ENCODE measurements at places on chromosomes 1 and 21.
A peak's percentile ranks its signal among the peaks of the same experiment; 100 is the strongest.

GRCh38 chr1:22096463-22096862, 44.0 kb downstream of the CDC42 start:
- no peak for DNase-seq

- no peak for DNase-seq
These were observed 307.0 kb downstream of the NFIA start for GRCh38 chr1:61389194-61389925.

GRCh38 chr1:62288662-62289061, 30.6 kb downstream of the KANK4 start:
- no peak for DNase-seq

- no peak for DNase-seq
These were observed 93.8 kb upstream of the COL6A1 start for GRCh38 chr21:45887788-45888187.

DNA sequence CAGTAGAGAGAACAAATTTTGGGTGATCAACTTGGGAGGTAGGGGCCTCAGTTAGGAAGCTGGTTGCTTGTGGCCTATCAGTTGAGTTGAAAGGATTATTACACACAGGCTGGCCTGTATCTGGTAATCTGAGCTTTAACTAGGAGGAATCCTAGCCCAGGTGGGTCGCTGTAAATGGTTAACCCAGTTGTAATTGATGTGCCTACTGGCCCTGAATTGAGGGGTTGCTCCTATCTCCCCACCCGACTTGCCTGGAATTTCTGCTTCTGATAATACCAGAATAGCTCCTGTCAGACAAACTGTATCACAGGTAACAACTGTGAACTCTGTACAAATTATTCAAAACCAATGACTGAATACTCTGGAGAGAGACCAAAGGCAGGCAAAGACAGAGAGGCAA, 210.4 kb upstream of the RUNX1 start:
- DNase-seq, result no peak

DNA sequence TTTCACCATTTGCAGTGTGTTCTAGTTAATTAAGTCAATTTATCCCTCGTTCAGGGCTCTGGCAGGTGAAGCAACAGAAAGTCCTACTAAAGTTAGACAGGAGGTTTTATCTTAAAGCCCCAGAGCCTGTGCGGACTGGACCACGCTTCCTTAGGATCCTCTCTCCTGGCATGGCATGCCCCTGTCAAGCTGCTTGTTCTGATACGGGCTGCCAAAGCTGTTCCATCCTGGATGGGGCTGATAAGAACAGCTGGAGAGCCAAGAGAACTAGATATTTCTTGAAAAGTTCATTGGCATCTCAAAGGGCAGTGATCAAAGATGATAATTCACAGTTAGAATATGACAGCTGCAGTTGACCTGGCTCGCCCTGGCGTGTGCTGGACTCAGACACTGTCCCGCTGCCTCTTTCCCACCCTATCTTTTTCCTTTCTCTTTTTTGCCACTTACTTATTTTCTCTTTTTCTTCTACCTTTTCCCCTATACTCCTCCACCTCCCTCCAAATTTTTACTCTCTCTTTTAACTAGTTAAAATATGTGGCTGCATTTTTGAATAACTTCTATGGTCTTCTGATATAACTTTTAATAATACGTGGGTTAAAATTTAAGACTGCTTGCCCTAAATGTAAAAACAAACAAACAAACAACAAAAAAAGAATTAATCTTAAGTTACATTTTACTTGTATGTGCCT, 96.7 kb downstream of the ABCA4 start:
- DNase-seq, result no peak

DNA sequence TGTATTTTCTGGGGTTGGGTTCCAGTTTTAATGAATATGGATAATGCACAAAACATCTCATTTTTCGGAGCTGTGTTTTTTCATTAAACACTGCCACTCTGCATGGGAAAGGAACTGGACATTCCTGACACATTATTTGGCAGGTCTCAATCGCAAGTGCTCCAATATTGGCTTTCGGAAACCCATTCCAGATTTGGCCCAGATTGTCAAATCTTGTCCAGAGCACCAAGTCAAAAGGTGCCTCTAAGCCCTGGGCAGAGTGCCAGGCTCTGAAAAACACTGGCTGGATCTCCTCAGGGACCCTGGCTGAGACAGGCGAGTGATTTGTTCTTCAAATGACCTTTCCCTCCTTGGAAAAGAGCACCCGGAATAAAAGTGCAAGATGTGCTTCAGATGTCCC, 68.4 kb upstream of the MRPS6 start:
- no peak for DNase-seq

DNA sequence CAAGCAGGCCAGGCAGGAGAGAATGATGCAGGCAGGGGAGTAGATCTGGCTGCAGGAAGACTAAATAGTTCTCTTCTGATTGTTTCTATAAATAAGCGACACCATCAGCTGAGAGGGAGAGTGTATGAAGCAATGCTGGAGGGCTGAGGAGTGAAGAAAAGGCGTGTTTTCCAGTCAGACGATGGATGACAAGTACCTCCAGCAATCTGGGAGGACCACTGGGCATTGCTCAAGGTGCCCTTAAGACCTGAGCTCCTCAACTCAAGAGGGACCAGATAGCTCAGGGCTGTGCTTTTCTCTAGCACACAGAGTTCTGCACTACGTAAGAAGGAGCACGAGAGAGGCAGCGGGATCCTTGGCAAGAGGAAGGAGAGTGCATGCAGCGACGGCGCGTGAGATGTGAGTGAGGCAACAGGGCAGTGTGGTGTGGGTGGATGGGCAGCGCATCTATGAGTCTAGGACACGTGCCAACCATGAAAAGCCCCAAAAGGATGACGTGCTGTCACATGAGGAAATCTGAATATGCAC, 36.0 kb downstream of the PABPC4 start:
- DNase-seq, result no peak

GRCh38 chr1:2785631-2786328, 15.7 kb downstream of the TTC34 start:
- DNase-seq, result no peak

- no peak for DNase-seq
These were observed 6.1 kb upstream of the DDX20 start for GRCh38 chr1:111749628-111750027.

- no peak for DNase-seq
These were observed 1.0 kb upstream of the DMRTA2 start for GRCh38 chr1:50424045-50424883.

GRCh38 chr21:15966651-15967050, 236.9 kb downstream of the USP25 start:
- no peak for DNase-seq

- DNase-seq, result no peak
These were observed 8.3 kb downstream of the FAM229A start for GRCh38 chr1:32353886-32354570.

- peak; percentile 89 for DNase-seq
These were observed 41.2 kb upstream of the USH2A start for GRCh38 chr1:216464489-216464888.

DNA sequence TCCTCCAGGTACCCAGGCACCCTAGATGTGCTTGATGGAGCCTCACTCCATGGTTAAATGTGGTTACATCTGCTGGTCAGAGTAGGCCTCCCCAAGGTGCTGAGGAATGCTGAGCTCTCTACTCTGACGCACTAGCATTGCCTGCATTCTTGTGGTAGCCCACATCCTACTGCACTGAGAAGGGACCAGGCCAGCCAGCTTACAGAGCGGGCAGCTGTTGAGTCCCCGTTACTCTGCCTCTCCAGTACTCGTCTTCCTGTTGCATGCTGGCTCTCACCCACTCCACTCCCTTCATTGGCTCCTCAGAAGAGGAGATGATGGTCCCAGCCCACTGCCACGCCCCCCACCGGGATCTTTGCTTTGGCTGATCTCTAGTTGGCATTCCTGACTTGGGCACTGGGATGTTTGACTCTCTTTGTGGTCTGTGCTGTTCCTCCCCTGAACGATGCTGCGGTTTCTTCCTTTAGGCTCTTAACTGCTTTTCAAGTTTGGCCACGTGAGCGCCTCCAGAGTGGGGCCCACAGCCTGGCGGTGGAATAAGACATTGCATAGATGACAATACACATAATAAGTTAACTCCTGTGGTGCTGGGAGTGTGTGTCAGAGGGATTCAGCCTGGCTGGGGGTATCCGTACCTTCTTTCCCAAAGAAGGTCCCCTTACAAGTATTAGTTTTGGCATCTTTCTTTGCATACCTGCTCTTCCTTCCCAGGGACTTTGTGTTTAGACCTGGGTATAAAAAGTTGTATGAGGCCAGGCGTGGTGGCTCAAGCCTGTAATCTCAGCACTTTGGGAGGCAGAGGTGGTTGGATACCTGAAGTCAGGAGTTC, 18.6 kb downstream of the AZIN2 start:
- peak; percentile 100 for DNase-seq

- DNase-seq, result no peak
These were observed 141.9 kb upstream of the TNR start for GRCh38 chr1:175885326-175885725.

DNA sequence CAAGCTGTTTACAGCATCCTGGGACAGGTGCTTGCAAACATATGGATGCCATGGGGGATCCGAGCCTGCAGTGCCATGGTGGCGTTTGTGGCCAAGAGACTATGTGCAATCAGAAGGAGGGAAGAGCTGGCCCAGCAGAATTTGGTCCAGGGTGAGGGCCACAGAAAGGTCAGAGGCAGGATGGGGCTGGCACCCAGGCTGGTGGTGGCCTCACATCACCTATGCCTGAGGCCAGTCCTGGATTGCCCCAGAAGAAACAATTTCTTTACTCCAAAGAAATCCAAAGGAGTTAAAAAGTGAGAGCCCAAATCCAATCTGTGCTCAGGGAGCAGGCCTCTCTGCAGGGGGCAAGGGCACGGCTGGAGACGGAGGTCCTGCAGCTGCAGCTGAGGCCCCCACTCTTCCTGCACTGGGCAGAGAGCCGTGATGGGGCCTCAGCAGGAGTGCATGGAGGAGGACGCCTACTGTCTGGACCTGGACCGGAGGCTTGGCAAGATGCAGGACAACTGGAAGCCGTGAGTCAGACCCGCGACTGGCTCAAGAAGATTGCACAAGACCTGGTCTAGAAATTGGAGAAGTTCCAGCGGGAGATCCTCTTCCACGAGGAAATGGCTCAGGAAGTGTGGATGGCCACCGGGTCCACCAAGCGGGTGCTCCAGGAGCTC, 163.5 kb downstream of the RYR2 start:
- DNase-seq, result peak; percentile 80

DNA sequence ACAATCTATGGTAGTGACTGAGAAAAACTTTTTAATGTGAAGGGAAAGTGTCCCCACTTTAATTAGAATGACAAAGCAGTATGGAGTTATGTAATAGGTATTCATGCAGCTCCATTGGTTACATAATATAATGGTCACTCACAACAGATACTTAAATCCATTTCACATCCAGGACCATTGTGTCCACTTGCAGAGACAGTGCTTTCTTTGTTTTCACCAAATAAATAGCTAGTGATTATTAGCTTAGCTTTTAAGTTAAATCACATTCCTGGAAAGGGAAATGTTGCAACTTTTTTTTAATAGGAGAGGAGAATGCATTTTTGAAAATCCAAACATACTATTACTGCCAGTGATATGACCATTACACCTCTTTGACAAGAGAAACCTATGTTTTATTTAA, 22.9 kb downstream of the RGL1 start:
- no peak for DNase-seq

- peak; percentile 51 for DNase-seq
These were observed 91.2 kb upstream of the KCTD3 start for GRCh38 chr1:215475796-215476481.
